Globus pallidus (tissue), 1 donor: ENCODE measurements at places on chromosomes 2 and 18.
A peak's percentile ranks its signal among the peaks of the same experiment; 100 is the strongest.

DNA sequence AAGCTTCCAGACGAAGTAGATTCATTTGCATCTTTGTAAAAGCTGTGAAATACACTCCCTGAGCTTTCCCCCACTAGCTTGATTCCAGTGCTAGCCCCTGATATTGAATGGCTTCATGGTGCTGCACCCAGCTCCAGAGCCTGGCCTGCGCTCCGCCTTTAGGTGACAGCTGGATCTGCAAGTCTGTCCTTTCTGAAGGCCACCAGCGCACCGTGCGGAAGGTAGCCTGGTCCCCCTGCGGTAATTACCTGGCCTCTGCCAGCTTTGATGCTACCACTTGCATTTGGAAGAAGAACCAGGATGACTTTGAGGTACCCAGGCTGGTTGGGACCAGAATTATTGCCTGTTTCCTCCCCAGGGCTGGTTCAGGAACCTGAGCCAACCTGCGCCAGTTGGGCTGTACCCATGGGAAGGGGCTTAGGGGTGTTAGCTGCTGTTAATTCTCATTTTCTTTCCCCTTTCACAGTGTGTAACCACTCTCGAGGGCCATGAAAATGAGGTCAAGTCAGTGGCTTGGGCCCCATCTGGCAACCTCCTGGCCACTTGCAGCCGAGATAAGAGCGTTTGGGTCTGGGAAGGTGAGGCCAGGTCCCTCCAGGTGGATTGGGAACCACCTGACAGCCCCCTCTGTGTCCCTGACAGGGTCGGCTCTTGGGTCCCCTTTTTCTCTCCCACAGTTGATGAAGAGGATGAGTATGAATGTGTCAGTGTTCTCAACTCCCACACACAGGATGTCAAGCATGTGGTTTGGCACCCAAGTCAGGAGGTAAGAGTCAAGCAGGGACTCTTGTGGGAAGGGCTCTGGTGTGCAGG lies 1.3 kb downstream of the CIAO1 start:
- DNase-seq: no peak

GRCh38 chr2:69082430-69082997 lies 69.5 kb downstream of the ANTXR1 start:
- no peak for DNase-seq

DNA sequence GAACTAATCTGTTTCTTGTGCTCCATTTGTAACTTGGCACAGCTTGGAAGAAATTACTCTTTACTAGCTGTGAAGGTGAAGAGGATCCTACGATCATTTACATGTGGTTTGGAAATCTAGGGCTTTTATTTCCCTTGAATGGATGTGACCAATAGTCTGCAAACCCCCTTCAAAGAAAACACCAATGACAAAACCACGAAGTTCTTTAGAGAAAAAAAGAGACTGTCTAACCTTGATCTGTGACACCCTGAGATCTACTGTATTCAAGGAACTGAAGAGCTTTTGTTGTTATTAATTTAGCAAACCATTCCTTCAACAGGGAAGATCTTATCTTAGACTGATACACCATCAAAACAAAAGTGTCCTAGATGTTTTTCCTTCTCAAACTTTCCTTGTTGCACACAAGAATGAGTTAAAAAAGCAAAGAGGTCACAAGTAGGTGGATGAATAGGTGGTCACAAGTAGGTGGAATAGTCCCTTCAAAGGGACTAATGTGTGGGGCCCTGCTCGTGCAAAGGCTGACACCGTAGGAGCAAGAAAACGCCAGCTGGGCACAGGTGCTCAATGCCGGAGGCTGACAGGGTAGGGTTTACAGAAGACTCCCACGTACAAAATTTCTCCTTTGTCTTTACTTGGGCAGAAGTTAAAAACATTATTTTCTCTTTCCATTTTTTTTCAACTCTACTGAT lies 95.6 kb upstream of the ITGB6 start:
- DNase-seq: no peak

GRCh38 chr18:5456577-5457461 lies 87.0 kb downstream of the EPB41L3 start:
- DNase-seq: peak; percentile 66

DNA sequence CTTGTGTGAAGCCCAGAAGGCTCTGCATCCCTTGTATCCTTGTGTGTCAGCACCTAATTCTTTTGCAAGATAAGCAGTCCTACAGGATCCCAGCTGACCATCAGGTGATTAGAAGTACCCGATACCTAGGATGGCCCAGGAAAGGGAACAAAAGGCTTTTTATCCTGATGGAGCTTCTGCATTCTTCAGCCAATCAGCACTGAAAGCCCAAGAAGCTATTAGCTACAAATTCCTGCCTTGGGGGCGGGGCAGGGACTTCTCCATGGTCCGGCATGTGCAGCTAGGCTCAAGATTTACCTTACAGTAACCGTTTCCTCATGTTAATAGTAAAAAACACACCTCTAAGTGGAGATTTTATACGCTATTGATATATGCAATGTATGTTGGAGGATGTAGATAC lies 264.6 kb upstream of the THUMPD2 start:
- DNase-seq: no peak

DNA sequence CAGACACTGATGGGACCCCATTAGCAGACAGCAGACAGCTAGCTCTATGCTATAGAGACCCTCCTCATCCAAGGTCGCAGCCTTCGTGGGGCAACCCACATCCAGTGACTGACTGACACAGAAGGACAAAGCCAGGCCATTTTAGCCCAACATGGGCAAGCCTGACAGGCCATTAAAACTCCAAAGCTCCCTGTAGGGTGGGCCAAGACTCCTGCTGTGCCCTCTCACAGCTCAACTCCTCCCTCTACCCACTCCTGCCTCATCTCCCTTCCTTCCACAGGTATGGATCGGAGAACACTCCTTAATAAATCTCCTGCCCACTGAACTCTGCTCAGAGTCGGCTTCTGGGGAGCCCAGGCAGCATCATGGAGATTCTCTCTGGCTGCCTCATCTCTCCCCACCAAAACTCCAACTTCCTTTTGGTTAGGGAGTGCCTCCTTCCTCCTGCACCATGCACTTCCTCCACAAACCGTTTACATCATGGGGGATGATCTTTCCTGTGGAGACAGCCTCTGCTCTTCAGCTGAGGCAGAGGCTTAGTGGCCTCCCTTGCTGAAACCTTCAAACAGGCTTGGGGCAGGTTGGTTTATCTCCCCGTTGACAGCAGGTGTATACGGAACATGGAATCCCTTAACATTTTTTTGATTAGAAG lies 86.5 kb downstream of the ACTR3 start:
- no peak for DNase-seq

DNA sequence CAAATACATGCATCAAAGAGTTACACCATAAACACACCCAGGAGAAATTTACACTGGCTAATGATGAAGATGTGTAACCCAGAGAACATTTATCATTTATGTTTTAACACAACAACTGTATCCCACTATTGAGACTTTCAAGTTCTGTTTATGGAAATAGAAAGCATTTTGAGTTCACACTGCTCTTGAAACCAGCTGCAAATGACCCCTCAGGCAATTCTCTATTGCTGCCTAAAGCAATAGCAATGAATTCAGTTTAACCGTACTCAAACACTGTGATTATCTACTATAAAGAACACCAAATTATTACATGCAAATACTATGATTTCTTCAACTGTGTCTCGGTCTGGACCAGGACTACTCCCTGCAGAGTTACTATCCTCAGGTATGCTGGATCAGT lies 452.7 kb upstream of the NRXN1 start:
- no peak for DNase-seq

- no peak for DNase-seq
Measured at GRCh38 chr2:98086491-98087446, at the start of gene VWA3B. VWA3B (plus strand) TSS chr2:98087167; CDS start chr2:98093093, 5,926 bp downstream.

- no peak for DNase-seq
Measured at GRCh38 chr2:36553683-36554082, 44.3 kb downstream of the FEZ2 start.

GRCh38 chr2:219627103-219628100 lies at the start of gene SLC4A3:
SLC4A3 (plus strand) TSS chr2:219627630; CDS start chr2:219627993, 363 bp downstream.
- no peak for DNase-seq

DNA sequence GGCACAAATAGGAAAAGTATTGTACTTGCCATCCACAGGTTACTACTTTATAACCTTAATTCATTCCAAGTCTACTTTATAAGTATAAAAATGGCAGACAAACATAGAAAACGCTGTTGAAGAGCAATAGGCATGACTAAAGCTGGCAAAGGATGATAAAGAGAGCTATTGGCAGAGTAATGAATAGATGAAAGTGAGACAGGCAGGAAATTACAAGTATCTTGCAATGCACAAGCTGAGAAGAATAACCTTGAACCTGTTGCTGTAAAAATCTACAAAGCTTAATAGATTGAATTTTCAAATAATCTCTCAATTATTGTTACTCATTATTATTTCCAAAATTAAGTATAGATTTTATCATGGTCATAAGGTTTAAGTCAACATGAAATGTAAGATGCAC lies 8.8 kb downstream of the PELI1 start:
- no peak for DNase-seq

DNA sequence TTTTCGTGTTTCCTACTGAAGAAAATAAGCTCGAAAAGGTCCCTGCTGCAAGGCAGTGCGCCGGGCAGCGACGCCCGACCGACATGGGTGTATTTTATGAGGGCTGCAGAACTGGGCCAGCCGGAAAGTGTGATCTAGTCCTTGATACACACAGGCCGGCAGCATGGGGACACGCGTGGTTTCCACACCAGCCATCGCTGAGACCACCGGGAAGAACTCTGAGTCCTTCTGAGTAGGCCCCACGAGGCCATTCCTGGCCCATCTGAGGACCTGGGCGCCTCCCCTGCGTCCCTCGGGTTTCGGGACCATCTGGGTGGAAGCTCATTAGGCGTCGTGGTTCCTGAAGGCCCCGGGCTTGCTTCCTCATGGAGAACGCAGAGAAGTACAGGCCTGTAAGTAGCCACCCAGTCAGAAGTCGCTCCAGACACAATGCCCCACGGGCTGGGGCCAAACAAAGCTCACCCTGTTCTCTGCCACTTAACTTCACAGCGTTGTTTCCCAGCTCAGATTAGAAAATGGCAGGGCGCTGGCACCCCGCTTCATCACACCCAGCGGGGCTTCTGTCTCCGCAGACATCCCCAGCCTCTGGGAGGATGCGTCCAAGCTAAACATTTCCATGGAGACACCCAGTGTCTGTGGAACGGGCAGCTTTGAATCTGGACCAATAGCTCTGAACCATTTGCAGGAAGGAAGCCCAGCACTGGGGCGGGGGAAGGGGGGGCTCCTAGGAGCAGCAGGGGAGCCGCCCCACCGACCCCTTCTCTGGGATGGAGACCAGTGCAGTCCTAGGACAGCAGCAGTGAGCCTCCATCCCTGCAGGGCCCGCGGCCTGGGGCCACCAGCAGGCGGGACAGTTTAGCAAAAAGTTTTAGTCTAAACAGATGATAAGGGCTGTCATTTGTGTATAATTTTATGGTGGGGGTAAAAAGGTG lies 2.4 kb downstream of the NFATC1 start:
- DNase-seq: no peak

DNA sequence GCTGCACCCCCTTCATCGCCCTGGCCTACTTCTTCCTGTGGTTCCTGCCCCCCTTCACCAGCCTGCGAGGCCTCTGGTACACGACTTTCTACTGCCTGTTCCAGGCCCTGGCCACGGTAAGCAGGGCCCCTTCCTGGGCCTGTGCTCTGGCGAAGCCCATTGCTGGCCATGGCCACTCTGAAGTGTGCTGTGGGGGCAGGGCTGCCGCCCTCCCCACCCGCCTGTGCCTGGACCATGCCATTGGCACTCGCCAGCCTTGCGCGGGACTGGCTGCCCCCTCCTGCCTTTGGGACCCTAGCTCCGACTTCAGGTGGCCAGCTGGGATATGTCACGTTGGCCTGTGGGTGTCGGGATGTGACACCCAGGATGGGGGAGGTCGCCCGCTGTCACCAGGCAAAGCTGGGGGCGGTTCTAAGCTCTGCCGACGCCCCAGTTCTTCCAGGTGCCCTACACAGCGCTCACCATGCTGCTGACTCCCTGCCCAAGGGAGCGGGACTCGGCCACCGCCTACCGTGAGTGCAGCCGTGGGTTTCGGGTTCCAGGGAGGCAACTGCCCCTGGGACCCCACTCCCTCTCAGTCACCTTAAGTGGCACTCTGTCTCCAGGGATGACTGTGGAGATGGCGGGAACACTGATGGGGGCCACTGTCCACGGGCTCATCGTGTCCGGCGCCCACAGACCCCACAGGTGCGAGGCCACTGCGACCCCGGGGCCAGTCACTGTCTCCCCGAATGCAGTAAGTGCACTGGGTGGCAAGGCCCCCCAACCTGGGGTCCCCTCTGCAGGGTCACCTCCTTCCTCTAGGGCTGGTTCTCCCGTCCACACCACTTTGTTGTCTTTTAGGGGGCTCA lies 7.2 kb downstream of the MFSD2B start:
- no peak for DNase-seq

DNA sequence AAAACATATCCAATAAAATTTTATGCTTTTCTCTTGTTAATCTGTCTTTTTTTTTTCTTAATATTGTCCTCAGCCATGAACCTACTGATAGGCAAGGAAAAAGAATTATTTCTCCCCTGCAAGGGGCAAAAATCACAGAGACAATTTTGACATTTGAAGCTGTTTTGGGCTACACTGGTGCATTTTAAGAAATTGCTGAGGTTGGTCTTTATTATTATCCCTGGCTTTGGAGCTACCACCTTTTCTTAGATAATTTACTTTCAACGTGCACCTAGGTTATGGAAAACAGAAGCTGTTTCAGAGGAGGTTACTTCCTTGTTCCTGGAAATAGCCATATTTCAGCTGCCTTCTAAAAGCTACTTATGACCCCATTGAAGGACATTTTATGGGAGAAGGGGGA lies 195.5 kb upstream of the KYNU start:
- DNase-seq: no peak

- DNase-seq: no peak
Measured at GRCh38 chr18:60247103-60247502, 125.5 kb downstream of the MC4R start.

GRCh38 chr18:60295674-60296073 lies 76.9 kb downstream of the MC4R start:
- no peak for DNase-seq

DNA sequence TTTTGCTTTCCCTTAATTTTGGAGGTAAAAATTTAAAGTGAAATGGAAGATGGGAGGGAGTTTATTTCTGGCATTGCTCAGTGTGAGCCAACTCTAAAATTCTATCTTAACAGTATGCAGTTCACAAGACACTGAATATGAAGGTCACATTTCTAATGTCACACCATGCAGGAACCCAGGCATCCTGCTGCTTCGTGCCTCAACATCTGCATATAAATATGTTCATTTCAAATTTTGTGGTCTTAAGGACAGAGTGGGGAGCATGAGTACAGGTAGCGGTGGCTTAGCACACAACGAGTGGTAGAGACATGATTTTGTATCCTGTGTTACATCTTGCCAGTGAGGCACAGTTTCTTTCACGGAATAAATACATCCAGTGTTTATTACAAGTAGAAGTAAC lies 102.4 kb downstream of the ARL4C start:
- DNase-seq: no peak

DNA sequence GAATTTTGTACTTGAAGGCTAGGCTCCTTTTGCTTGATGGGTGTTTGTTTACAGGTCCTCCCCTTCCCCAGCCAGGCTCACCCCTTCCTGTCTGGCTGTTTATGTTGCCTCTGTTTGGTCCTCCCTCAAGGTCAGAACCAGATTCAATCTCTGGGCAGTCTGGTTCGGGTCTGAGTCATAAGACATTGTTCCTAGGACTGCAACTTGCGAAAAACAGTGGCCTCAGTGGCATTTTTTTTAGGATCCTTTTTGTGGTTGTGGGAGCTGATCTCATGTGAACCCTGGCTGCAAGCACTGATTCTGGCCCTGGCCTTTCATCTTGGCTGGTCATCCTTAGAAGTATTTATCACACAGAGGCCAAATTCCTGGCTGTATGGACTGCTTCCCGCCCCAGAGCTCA lies 370.4 kb downstream of the CLIP4 start:
- no peak for DNase-seq

- DNase-seq: no peak
Measured at GRCh38 chr2:159515441-159515840, 100.9 kb downstream of the BAZ2B start.
